ENCODE measurements at places on chromosomes 13 and 19.

GRCh38 chr13:95276037-95276505 is 25.2 kb downstream of the ABCC4 start:
- no peak for DNase-seq

GRCh38 chr19:18899624-18900560 is 3.9 kb upstream of the CERS1 start:
- DNase-seq, result no peak

DNA sequence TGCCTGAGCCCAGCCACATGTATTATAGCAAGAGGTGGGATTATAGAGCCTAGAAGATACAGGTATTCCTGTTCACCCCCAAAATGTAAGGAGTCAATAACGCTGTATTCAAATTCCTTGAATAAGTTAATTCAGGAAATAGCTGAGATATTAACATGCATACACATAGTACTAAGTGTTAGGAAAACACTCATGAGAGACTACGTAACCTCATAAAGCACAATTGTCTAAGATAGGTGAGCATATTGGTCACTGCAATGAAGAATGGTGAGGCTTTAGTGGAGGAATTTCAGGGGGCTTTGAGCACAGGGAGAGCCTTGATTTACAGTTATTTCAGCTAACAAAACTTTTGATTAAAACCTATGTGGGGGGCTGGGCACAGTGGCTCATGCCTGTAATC is 161.6 kb downstream of the LMO7 start:
- DNase-seq, result no peak

- DNase-seq, result no peak
Observed at GRCh38 chr13:110400786-110401533, 93.9 kb downstream of the COL4A2 start.

DNA sequence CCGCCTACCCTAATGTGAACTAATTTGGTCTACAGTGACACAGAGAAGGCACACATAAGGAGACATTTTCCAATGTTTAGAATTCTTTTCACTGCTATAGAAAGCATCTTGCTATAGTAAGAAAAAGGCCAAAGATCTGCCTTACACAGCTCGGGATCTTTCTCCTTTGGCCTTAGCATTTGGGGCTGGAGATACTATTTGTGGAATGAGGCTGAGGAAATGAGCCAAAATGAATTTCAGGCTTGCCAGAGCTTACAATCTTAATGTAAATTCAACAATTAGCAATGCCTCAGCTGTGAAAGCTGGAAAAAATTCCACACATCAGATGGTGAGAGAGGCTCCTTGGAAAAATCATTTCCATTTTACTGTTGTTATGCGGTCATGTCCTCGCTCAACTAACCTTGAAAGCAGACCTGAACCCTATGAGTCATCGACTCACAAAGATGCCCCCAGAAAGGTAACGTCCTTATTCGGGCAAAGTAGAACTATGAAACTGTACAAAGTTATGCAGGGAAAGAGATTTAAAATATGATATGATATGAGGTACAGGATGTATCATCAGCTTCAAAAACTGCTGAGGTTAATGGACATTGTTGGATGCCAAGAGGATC is 324.5 kb upstream of the NBEA start:
- peak; percentile 25 for DNase-seq

DNA sequence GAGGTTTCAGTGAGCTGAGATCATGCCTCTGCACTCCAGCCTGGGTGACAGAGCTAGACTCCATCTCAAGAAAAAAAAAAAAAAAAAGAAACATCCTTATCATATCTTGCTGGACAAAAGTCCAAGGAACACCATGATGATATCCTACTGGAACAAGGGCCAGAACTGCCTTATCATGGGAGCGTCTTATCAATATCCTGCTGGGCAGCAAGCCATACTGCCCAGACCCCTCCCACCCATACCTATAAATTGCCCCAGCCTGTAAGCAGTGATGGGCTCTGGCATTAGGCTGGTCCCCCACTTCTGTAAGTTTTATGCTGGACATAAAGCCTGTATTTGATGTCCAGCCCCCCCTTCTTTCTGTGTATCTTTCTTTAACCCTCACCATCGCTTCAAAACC is 14.7 kb upstream of the FBXO27 start:
- no peak for DNase-seq

- no peak for DNase-seq
Observed at GRCh38 chr13:80374901-80375300, 34.0 kb upstream of the SPRY2 start.

DNA sequence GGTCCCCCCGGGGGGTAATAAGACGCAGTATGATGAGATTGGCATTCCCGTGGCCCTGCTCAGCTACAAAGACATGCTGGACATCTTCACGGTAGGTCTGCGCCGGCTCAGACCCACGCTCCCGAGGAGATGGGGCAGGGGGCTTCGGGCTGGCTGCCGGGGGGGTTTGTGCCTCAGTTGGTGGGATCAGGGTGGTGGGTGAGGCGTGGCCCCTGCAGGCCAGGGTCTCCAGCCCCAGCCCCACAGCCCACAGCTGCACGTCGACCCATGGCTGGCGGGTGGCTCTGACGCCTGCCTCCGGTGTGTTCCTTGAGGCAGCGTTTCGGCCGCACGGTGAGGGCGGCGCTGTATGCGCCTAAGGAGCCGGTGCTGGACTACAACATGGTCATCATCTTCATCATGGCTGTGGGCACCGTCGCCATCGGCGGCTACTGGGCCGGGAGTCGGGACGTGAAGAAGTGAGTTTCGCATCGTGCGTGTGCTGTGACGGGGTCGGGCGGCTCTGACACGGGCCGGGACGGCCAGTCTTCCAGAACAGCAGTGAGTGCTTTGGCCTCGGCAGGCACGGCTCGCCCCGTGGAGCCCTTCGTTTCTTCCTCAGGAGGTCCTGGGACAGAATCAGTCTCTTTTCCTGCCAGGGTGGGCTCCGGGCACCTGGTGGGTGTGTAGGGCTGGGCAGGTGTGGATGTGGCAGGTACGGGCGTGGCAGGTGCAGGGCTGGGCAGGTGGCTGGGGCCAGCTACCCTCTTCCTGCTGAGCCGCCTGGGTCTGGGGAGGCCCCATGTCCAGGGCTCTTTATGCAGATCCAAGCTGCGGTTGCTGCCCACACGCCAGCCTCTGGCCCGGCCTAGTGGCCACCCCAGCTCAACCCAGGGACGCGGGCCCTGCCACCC is 10.5 kb downstream of the SPPL2B start:
- no peak for DNase-seq

DNA sequence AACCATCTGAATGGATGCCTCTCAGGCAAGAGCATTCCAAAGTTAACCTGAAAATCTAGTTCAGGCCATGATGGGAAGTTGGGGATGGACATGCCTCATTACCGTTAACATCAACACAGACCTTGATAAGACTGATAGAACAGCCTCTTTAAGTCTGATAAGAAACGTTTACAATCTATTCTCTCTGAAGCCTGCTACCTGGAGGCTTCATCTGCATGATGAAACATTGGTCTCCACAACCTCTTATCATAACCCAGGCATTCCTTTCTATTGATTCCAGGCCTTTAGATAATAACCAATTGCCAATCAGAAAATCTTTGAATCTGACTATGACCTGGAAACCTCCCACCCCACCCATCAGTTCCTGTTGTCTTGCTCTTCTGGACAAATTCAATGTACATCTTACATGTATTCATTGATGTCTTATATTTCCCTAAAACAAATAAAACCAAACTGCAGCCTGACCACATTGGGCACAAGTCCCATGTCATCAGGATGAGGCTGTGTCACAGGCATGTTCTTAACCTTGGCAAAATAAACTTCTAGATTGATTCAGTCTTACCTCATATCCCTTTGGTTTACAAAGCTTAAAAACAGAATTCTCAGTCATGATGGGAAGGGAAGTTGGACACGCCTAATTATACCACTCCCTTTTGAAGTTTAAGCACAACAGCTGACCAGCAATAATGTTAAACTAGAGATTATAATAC is 843.8 kb upstream of the SPRY2 start:
- DNase-seq, result peak; percentile 86

- peak; percentile 67 for DNase-seq
Observed at GRCh38 chr13:106423530-106423929, 111.9 kb downstream of the EFNB2 start.

- DNase-seq, result no peak
Observed at GRCh38 chr19:1116726-1117581, 13.2 kb downstream of the GPX4 start.

- DNase-seq, result no peak
Observed at GRCh38 chr13:78036841-78037240, 118.2 kb upstream of the EDNRB start.

- DNase-seq, result no peak
Observed at GRCh38 chr13:72689181-72689696, 38.2 kb downstream of the MZT1 start.

DNA sequence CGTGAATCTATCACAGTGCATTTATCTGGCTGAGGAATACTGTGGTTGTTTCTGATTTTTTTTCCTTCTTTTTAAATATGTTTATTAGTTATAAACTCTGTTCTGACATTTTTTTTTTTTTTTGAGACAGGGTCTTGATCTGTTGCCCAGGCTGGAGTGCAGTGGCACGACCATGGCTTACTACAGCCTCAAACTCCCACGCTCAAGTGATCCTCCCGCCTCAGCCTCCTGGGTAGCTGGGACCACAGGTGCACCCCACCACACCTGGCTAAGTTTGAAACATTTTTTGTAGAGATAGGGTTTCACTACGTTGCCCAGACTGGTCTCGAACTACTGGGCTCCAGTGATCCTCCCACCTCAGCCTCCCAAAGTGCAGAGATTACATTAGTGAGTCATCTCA is 6.6 kb upstream of the NUMBL start:
- DNase-seq, result no peak

GRCh38 chr19:50777830-50778303 is 7.6 kb downstream of the GPR32 start:
- DNase-seq, result peak; percentile 81

DNA sequence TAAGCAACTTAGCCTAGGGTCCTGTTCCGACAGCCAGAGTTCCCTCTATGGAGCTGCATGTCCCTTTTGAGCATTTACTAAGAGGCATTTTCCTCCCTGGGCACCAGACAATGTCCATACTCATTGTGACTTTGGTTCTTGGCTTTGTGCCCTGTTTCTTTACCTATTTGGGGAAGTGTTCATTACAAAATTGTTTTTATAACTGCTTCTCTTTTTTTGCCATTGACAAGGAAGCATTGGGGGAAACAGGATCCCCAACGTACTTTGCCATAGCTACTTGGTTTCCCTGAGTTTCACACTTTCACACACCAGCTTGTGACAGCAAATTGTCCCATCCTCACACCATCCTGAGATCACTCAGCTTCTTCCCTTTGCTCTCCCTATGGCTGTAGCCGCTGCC is 81.1 kb upstream of the SIAH3 start:
- no peak for DNase-seq

GRCh38 chr19:35162471-35163326 is 8.2 kb downstream of the FXYD5 start:
- peak; percentile 84 for DNase-seq

DNA sequence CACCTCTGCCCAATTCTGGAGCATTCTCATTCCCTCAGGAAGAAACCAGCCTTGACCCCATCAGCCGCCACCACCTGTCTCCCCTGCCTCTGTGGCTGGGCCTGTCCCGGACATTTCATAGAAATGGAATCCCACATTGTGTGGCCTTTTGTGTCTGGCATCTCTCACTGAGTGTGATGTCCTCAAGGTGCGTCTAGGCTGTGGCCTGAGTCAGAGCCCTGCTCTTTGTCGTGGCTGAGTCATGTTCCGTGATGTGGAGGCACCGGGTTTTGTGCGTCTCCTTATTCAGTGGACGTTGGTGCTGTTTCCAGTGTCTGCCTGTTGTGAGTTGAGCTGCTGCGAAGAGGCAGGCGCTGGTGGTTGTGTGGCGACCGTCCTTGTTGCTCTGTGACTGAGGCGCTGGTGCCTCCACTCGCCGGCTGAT is 3.5 kb downstream of the FZR1 start:
- no peak for DNase-seq

DNA sequence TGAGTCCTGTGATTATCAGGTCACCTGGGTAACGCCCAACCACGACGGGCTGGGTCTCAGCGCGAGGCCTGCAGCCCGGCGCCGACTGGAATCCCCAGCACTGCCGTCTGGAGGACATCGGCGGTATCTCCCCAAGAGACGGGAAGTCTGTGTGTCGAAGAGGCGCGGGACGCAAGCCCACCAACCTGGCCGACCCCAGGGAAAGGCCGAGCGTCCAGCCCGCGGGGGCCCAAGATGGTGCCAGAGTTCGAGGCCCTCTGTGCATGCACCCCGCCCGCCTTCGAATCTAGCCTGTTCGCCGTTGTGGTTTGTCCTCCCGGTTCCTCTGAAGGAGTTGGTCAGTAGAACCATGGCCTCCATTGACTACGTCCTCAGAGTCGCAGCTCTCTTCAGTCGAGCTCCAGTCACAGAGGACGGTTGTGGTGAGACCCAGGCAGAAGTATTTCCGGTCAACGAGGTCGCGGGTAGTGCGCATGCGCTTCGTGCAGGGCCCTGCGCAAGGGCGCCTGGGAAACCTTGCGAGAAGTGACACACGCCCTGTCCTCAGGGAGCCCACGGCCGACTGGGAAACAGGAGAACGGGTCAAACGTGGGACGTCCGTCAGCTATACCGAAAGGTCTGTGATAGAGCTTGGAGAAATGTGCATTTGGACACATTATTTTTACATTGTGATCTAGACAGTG is 24.1 kb upstream of the PEG3 start:
- DNase-seq, result peak; percentile 41

- no peak for DNase-seq
Observed at GRCh38 chr13:74205313-74205690, 71.1 kb upstream of the KLF12 start.

DNA sequence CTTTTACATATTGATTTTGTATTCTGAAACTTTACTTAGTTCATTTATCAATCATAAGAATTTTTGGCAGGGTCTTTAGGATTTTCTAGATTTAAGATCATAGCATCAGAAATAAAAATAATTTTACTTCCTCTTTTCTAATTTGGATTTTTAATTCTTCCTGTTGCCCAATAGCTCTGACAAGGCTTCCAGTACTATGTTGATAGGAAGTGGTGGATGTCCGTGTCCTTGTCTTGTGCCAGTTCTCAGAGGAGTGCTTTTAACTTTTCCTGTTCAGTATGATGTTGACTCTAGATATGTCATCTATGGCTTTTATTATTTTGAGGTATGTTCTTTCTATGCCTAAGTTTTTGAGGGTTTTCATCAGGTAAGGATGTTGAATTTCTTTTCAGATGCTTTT is 7.7 kb upstream of the KIR2DL4 start:
- DNase-seq, result no peak

Data from mesendoderm (in vitro differentiated cells).